Uterus (tissue), 4 donors: ENCODE measurements at places on chromosomes 12 and 14.

DNA sequence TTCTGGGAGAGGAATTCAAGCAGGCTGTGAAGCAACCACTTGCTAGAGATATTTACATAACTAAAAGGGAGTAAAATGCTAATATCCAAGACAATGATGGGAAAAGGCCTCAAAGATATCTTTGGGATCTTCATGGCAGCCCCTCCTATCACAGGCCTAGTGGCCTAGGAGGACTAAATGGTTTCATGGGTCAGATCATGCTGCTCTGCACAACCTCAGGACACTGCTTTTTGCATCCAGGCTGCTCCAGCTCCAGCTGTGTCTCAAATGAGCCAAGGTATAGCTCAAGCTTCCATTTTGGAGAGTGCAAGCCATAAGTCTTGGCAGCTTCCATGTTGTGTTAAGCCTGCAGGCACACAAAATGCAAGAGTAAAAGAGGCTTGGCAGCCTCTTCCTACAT is 195.6 kb upstream of the SSTR1 start:
- DNase-seq = no peak
- H3K27ac ChIP-seq = no peak overlapping the region
- H3K27me3 ChIP-seq = no peaks in the 10 kb centered on the region
- H3K4me1 ChIP-seq = no peaks in the 10 kb centered on the region
- no peak overlapping the region for H3K4me3 ChIP-seq

DNA sequence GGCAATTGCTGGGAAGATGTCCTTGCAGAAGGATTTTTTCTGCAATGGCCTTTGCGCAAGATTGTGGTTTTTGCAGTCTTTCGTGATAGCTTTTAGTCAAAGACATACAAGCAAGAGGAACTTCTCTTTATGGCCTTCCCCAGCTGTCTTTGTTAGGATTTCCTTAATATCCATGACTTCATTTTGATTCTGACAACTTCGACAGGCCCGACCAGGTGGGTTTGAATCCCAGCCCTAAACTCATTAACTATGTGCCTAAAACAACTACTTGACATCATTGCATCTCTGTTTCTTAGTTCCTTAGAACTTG is 13.3 kb upstream of the VRK1 start:
- no peaks in the 10 kb centered on the region for H3K27me3 ChIP-seq
- H3K36me3 ChIP-seq = no peaks in the 10 kb centered on the region
- no peak overlapping the region for H3K27ac ChIP-seq
- H3K4me1 ChIP-seq = no peaks in the 10 kb centered on the region
- no peak overlapping the region for H3K4me3 ChIP-seq

DNA sequence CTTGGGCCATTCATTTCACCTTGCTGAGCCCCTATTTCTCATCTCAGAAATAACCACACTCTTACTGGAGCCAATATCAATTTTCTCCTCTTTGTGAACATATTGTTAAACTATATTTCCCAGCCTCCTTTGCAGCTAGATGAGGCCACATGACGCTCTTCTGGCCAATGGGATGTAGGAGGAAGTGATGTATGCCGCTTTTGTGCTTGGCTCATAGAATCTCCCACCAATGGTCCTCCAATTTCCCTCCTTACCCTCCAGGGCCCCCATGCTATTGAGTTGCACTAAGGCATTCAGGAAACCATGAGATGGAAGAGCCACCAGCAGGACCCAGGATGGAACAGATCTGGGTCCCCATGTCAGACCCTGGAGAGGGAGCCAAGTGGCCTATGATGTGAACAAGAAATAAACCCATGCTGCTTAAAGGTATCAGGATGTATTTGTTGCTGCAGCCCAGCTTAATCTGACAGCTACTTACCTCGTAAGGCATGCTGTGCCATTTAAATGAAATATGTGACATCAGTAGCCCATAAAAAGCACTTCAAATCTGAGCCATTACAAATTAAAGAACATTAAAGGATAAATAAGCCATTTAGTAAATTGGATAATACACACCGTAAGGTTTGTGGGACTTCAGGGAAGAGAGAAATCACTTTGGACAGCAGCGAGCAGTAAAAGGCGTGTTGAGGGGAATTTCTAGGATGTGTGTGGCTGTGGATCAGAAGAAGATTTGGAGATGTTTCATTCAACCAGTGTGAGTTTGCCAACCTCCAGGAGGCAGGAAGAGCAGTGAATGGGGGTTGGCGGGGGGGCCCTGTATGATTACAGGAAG is 24.4 kb upstream of the BDKRB2 start:
- no peaks in the 10 kb centered on the region for H3K27me3 ChIP-seq
- no peak overlapping the region for H3K4me3 ChIP-seq
- H3K36me3 ChIP-seq = no peaks in the 10 kb centered on the region

GRCh38 chr14:54197369-54197768 is 199.4 kb upstream of the CDKN3 start:
- H3K36me3 ChIP-seq = no peaks in the 10 kb centered on the region
- no peak for DNase-seq
- H3K4me1 ChIP-seq = no peaks in the 10 kb centered on the region
- H3K27me3 ChIP-seq = no peaks in the 10 kb centered on the region
- no peak overlapping the region for H3K4me3 ChIP-seq
- no peak overlapping the region for H3K27ac ChIP-seq

DNA sequence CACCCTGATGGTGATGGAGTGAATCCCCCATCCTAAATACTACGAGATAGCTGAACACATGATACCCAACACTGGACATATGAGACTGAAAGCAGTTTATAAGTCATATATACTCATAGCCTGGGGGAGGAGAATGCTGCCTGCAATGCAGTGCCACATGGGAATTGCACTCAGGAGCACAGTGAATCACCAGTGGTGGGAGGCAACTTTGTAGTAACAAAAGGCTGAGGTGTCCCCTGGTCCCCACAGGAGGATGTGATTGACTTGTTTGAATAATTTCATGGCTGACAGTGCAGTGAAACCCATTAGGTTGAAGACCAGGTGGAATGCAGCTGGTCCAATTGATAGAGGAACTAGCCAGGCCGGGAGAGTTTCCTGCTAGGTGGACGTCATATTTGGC is 20.2 kb downstream of the CCDC38 start:
- no peaks in the 10 kb centered on the region for H3K4me1 ChIP-seq
- H3K36me3 ChIP-seq = no peaks in the 10 kb centered on the region
- H3K27ac ChIP-seq = no peak overlapping the region
- no peak overlapping the region for H3K4me3 ChIP-seq
- DNase-seq = no peak
- H3K27me3 ChIP-seq = no peaks in the 10 kb centered on the region

GRCh38 chr14:54267172-54267571 is 129.6 kb upstream of the CDKN3 start:
- H3K4me1 ChIP-seq = no peaks in the 10 kb centered on the region
- H3K27me3 ChIP-seq = no peaks in the 10 kb centered on the region
- no peak overlapping the region for H3K4me3 ChIP-seq
- no peak for DNase-seq
- H3K27ac ChIP-seq = no peak overlapping the region

DNA sequence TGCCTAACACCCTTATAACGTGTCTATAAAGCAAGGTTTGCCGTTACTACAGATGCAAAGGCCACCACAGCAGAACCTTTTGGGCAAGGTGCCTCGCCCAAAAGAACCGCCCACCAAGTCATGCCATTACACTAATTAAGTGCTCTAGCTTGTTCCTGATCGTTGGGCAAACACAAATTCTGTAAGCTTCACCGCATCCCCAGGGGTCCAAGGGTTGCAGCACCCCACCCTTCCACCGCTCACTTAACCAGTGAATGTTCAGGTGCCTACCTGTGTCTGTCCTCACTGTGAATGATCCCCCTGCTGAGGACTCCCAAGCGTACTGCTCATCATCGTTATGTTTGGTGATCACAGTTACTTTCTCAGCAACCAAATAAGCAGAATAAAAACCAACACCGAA is 1.4 kb downstream of the HSP90AA1 start:
- peak overlapping the region; percentile 96 for H3K4me3 ChIP-seq
- no peak for DNase-seq
- H3K27ac ChIP-seq = peak overlapping the region; percentile 100

DNA sequence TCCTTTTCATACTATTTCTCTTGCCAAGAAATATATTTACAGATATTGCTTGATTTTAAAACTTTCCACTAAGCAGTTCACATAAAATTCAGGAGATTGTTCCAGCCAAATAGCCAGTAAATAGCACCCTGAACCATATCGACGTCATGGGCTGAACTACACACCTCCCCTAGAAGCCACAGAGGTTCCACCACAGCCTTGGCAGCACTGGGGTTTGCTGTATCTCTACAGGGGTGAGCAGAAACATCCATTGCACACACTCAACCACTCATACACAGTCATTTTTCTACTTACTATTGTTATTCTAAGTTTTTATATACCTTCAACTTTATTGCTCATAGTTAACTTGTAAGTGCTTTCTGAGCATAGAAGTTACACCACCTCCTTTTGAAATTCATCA is 8.1 kb upstream of the EIF2S3B start:
- H3K4me3 ChIP-seq = no peak overlapping the region
- no peaks in the 10 kb centered on the region for H3K27me3 ChIP-seq
- H3K27ac ChIP-seq = no peak overlapping the region
- no peak for DNase-seq
- no peaks in the 10 kb centered on the region for H3K36me3 ChIP-seq

DNA sequence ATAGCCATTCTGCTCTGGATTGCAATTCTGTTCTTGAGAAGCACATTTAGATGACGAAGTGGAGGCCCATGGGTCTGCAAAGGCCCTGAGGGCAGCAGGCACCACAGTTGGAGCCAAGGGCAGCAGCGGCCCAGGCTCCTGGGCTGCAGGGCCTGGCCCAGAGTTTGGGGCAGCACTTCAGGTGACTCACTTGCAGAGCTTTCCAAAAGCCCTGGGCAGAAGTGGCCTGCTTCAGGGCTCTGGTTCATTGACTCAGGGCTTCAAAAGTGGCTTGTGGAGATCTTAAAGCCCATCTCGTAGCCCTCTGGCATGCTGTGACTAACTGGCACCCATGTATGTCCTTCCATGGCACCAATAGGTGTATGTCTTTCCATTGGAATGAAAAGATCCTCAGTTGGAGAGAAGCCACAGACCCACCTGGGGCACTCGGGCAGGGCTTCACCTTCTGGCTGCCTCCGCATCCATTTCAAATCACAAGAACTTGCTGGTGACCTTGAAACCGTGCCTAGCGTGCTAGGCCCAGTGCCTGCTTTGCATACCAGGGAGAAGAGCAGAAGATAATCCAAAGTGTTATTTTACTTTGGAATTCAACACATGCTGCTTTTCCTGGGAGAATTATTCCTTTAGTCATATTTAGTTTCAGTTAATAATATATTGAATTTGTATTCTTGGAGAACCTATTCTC is 106.7 kb downstream of the PRMT8 start:
- H3K4me3 ChIP-seq = no peak overlapping the region
- H3K27me3 ChIP-seq = no peaks in the 10 kb centered on the region
- no peaks in the 10 kb centered on the region for H3K36me3 ChIP-seq

- H3K4me1 ChIP-seq = no peaks in the 10 kb centered on the region
- no peaks in the 10 kb centered on the region for H3K36me3 ChIP-seq
- no peak for DNase-seq
- H3K4me3 ChIP-seq = no peak overlapping the region
- H3K27ac ChIP-seq = no peak overlapping the region
These were observed 161.2 kb downstream of the CCDC91 start for GRCh38 chr12:28351414-28351813.

GRCh38 chr12:67722296-67722695 is 73.8 kb downstream of the DYRK2 start:
- no peak overlapping the region for H3K4me3 ChIP-seq
- H3K36me3 ChIP-seq = no peaks in the 10 kb centered on the region
- no peak overlapping the region for H3K27ac ChIP-seq
- peaks cover 10% of the 10 kb centered on the region for H3K4me1 ChIP-seq
- no peaks in the 10 kb centered on the region for H3K27me3 ChIP-seq
- no peak for DNase-seq

GRCh38 chr14:52043690-52044089 is 25.2 kb downstream of the NID2 start:
- no peak overlapping the region for H3K27ac ChIP-seq
- H3K4me1 ChIP-seq = peaks cover 7% of the 10 kb centered on the region
- H3K4me3 ChIP-seq = no peak overlapping the region
- no peaks in the 10 kb centered on the region for H3K27me3 ChIP-seq
- no peak for DNase-seq
- no peaks in the 10 kb centered on the region for H3K36me3 ChIP-seq

DNA sequence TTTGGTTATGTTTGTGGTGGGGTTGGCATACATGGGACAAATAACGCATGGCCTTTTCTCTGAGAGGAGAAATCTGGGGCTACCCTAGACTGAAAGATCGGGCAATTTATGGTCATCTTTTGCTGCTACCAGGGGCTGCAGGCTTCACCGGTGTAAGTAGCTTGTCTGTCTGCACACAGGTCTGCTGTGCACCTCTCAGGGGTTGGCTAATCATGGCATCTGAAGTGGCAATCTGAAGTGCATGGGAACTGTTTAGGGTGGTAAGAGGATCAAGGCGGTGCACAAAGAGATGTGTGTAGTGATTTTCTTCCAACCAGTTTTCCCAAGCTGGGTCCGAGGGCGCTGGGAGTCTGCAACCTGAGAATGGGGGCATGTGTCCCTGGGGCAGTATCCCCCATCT is 141.3 kb downstream of the EMP1 start:
- no peaks in the 10 kb centered on the region for H3K4me1 ChIP-seq
- no peaks in the 10 kb centered on the region for H3K36me3 ChIP-seq
- no peak overlapping the region for H3K4me3 ChIP-seq
- no peak overlapping the region for H3K27ac ChIP-seq
- no peak for DNase-seq

GRCh38 chr12:124179936-124180607 is 114.8 kb upstream of the RFLNA start:
- H3K27ac ChIP-seq = no peak overlapping the region
- H3K27me3 ChIP-seq = no peaks in the 10 kb centered on the region
- H3K4me1 ChIP-seq = no peaks in the 10 kb centered on the region
- H3K36me3 ChIP-seq = no peaks in the 10 kb centered on the region
- DNase-seq = no peak

- no peak for DNase-seq
- no peaks in the 10 kb centered on the region for H3K4me1 ChIP-seq
- no peaks in the 10 kb centered on the region for H3K27me3 ChIP-seq
- no peak overlapping the region for H3K27ac ChIP-seq
- H3K36me3 ChIP-seq = no peaks in the 10 kb centered on the region
These were observed 893.3 kb upstream of the MDGA2 start for GRCh38 chr14:48568688-48569087.

GRCh38 chr12:55723516-55724225 is 3.5 kb downstream of the RDH5 start:
- H3K27me3 ChIP-seq = no peaks in the 10 kb centered on the region
- H3K4me1 ChIP-seq = peaks cover 35% of the 10 kb centered on the region
- no peak overlapping the region for H3K4me3 ChIP-seq
- DNase-seq = no peak
- H3K36me3 ChIP-seq = no peaks in the 10 kb centered on the region
